ENCODE measurements at places on chromosomes 11 and 22.

GRCh38 chr11:64032050-64032449 is 3.7 kb upstream of the FLRT1 start:
- DNase-seq = no peak

DNA sequence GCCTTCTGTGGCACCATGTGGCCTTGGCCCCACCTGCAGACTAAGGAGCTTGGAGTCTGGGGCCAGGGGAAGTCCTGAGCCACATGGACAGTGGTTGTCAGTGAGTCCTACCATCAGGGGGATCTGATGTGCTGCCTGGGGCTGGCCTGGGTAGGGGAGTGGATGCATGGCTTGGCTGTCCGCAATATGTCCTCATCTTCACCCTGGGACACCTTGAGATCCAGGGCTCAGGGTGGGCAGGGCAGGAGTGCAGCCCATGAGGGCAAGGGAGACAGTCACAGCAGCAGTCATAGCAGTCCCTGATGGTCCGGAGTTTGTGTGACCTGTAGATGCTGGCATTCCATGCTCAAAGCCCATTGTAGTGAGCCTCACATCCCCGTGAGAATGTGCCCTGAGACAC is 256.8 kb upstream of the B3GAT1 start:
- DNase-seq = no peak

DNA sequence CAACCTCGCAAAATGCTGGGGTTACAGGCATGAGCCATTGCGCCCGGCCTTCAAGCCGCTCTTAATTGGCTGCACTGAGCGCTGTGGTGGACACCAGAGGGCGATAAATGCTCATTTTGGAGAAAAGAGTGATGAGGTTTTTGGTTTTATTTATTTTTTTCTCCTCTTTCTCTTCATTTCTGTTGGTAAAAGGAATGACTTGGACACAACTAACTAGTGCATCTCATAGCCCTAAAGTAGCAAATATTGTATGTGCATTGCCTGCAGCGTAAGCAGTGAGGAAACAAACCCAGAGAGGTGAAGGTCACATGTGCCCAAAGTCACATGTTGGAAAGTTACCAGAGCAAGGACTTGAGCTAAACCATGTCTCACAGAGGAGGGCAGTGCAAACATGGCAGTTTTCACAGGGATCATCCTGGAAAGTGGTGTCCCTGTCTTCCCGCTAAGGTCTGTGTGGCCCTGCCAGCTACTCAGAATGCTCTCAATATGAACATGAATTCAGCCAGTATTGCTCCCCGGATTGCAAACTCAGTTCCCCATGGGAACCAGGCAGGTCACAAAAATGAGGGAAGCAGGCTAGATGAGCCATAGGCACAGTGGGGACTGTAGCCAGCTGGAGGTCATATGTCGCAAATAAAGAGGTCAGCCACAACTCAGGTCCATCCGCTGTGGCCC is 8.6 kb upstream of the CD82 start:
- no peak for DNase-seq

- DNase-seq = no peak
Observed at GRCh38 chr11:44357711-44358110, 47.8 kb upstream of the ALX4 start.

DNA sequence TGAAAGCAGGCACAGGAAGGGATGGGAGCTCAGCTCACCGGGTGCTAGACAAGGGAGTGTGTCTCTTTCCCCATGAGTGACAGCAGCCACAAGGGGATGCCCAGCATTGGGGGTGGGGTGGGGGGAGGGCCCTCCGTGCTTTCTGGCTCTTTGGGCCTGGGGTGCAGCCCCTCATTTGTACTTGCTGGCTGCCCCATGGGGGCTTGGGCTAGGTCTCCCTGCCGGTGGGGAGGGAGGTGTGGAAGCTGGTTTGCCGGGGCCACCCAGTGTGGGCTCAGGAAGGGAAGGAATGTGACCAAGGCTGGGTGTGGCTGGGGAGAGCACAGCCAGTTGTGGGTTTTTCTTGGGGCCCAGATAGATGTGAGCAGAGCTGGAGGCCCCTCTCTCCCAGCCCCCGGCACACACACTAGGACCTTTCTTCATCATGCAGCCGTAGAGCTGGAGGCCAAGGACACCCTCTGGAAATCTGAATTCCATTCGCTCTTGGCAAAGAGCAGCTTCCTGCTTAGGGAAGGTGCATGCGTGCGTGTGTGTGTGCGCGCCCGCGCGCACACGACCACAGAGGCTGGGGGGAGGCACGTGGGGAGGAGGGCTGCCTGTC is 25.8 kb downstream of the KCNQ1OT1 start:
- DNase-seq = no peak

GRCh38 chr22:44616882-44617655 is 84.9 kb upstream of the PRR5 start:
- no peak for DNase-seq

- no peak for DNase-seq
Observed at GRCh38 chr11:64268893-64269539, 15.4 kb downstream of the BAD start.

DNA sequence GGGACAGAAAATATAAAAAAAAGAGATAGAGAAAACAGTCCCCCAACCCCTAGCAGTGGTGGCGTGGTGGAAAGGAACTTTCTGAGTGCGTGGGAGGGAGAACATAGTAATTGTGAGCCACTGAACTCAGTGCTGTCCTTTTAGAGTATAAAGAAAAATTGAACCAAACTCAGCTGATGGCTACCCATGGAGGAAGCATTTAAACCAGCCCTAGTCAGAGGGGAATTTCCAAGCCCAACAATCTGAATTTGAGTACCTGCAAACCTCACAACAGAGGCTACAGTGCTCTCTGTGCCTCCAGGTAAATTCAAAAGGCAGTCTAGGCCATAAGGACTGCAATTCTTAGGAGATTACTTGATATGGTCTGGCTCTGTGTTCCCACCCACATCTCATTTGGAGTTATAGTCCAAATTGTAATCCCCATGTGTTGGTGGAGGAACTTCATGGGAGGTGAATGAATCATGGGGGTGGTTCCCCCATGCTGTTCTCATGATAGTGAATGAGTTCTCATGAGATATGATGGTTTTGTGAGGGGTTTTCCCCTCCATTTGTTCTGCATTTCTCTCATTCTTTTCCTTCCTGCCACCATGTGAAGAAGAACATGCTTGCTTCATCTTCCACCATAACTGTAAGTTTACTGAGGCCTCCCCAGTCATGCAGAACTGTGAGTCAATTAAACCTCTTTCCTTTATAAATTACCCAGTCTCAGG is 687.8 kb downstream of the FAM181B start:
- DNase-seq = no peak

- no peak for DNase-seq
Observed at GRCh38 chr22:47422736-47423135, 660.3 kb downstream of the TBC1D22A start.

Measured in cortex of kidney (tissue), 1 donor.